ENCODE measurements at places on chromosomes 7 and 10. TPM values are rescaled to one million over a fixed set of nuclear protein-coding genes. Genes with fewer than 3 reads are reported as not detected.

KCNMA1 gene
- total RNA-seq = 40.1 TPM

PNLIPRP3 gene
- total RNA-seq = not detected

PDZD7 gene
- total RNA-seq = 0.27 TPM

CALCR gene
- total RNA-seq = not detected

ITPRID1 gene
- total RNA-seq = not detected

ZC3HAV1L gene
- 36.6 TPM for total RNA-seq

PAPOLB gene
- total RNA-seq = not detected

LRRN3 gene
- total RNA-seq = 2.7 TPM

OTUD1 gene
- 8.0 TPM for total RNA-seq

RBP3 gene
- not detected for total RNA-seq

Data from fibroblast of the aortic adventitia (primary cell).